ENCODE measurements at places on chromosomes 7 and 10.

GRCh38 chr7:45651540-45651939 lies 77.4 kb downstream of the ADCY1 start:
- no peak for DNase-seq

DNA sequence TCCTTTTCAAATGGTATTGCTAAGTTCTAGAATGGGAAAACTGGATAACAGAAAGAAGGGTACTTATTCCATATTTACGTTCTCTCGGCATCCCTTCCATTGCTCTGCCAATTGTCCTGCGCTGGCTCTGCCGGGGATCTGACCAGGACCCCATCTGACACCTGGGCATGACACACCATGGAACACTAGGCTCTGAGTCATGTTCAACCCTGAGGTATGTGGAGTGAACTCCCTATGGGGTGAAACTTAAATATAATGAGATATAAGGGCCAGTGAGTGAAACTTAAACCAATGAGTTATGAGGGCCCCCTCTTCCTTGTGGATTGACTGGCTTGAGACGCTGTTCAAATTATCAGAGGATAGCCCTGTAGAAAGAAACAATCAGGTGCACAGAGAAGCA lies 55.1 kb upstream of the ZEB1 start:
- DNase-seq: no peak

GRCh38 chr7:106016331-106016730 lies 53.3 kb downstream of the CDHR3 start:
- DNase-seq: no peak

DNA sequence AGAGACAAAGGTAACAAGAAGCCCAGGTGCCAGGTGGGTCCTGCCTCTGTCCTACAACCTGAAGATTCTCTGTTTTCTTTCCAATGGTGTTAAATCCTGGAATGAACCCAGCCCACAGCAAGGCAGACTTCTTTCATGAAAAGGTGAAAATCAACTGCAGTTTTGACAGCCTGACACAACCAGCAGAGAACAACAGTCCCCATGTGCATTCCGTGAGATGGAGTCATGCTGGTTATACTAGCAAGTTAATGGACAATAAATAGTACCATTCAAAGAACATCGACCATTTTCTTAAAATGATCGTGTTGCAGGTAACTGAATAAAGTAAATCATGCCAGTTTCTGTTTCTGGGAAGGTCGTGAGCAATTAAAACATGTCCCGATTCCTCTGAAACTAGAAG lies 131.5 kb downstream of the SFMBT2 start:
- DNase-seq: no peak

- no peak for DNase-seq
Measured at GRCh38 chr10:75159519-75159918, 48.1 kb downstream of the SAMD8 start.

- no peak for DNase-seq
Measured at GRCh38 chr10:14137391-14137790, 193.3 kb downstream of the FRMD4A start.

DNA sequence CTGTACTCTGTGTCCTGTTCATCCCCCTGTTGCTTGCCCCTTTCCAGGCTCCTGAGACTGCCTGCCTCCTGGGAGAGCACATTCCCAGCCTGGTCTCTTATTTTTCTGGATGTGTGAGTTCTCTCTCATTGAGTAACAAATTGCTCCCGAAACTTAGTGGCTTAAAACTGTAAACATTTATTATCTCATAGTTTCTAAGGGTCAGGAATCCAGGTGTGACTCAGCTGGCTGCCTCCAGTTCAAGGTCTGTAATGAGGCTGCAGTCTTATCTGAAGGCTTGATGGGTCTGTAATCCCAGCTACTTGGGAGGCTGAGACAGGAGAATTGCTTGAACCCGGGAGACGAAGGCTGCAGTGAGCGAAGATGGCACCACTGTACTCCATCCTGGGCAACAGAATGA lies 53.6 kb upstream of the PRR15 start:
- no peak for DNase-seq

GRCh38 chr10:127907411-127908105 lies 655 bp downstream of the PTPRE start:
- DNase-seq: no peak

GRCh38 chr10:30818854-30819253 lies 189.3 kb upstream of the LYZL2 start:
- DNase-seq: no peak

- no peak for DNase-seq
Measured at GRCh38 chr7:118974836-118975235, 750.3 kb downstream of the ANKRD7 start.

DNA sequence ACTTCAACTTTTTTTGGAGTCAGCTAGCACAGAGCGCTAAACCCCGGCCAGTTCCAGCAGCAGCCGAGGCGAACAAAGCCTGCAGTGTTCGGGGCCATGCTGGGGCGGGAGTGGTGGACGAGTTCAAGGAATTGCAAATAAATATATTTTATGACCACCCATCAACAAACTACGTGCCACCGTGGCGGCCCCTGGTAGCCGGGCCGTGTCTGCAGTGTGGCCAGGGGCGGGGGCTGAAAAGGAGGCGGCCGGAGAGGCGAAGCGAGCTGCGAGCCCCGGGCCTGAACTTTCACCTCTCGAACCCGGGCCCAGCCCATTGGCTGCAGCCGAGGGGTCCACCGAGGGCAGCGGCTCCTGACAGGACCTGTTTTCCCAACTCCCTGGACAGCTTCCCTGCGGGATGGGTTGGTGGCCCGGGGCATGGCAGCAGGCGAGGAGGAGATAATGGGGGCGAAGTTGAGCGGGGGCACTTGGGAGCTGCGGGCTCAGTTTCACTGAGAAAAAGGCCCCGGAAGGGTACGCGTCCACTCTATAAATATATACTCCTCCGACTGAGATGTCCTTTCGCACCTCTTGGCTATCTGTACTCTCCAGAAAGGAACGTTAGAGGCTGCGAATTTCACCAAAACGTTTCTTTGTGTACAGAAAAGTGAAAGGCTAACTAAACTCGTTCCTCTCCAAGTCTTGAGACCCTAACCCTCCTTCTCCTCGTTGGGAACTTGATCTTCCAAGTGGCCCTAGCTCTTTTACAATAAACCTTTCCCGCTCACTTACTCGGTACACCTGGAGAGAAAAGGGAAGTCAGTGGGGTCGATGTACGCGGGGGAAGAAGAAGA lies 164.6 kb upstream of the PPP1R3A start:
- DNase-seq: no peak

GRCh38 chr7:148964483-148965267 lies 63.6 kb downstream of the PDIA4 start:
- no peak for DNase-seq

- DNase-seq: no peak
Measured at GRCh38 chr7:108122181-108122580, 8.0 kb downstream of the LAMB4 start.

- DNase-seq: no peak
Measured at GRCh38 chr7:80900583-80901576, 18.0 kb downstream of the SEMA3C start.

DNA sequence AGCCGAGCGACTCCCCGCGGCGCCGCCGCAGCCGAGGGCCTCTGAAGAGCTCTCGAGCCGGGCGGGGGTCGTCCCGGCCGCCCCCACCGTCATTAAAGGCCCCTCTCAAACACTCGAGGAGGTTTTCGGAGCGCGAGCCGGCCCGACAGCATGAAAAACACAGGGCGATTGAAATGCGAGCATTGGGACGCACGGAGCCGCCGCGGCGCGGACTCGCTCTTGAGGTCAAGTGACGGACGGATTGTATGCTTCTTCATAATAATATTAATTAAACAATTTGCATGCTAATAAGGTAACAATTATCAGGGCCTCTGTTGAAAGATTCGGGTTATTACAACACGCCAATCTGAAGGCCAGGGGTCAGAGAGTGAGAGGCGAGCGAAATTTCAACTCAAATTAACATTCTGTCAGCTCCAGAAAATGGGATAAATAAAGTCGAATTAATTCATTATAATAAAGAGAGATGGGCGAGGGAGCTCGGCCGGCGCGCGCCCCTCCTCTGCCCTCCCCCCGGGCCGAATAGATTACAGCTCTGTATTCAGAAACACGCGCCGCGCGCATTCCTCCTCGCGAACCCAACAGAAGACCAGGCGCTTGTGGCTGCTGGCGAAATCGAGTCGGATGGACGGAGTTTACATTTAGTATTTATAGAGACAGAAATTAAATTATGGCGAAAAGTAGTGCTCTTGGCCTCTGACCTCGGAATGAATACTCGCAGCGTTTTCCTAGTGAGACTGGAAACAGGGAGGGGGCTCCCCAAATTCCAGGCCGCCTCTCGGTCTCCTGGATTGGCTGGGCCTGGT lies 2.1 kb upstream of the UNCX start:
- DNase-seq: no peak

- no peak for DNase-seq
Measured at GRCh38 chr10:104899779-104900178, 258.7 kb downstream of the SORCS3 start.

- no peak for DNase-seq
Measured at GRCh38 chr7:9391221-9391620, 957.8 kb downstream of the NXPH1 start.

GRCh38 chr10:88073682-88074081 lies 210.3 kb downstream of the PTEN start:
- no peak for DNase-seq

DNA sequence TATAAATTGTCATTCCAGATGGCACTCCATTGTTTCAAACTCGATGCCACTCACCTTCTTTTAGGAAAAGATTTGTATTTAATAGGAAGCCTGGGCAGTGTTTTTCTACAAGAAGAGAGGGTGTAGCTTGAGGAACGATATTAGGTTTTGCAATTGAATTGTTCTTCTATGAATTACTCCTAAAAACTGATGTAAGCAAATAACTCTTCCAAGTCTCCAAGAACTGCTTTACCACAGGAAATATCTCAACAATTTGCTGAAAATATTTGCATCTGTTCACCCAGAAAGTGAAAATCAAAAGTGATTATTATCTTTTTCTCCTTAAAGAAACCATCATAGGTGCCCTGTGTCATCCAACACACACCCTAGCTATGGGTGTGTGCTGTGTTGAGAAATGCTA lies 261.3 kb upstream of the MEOX2 start:
- DNase-seq: no peak

- DNase-seq: no peak
Measured at GRCh38 chr7:74289659-74290552, 699 bp downstream of the CLIP2 start.

- no peak for DNase-seq
Measured at GRCh38 chr7:123692471-123692877, 36.8 kb downstream of the LMOD2 start.

DNA sequence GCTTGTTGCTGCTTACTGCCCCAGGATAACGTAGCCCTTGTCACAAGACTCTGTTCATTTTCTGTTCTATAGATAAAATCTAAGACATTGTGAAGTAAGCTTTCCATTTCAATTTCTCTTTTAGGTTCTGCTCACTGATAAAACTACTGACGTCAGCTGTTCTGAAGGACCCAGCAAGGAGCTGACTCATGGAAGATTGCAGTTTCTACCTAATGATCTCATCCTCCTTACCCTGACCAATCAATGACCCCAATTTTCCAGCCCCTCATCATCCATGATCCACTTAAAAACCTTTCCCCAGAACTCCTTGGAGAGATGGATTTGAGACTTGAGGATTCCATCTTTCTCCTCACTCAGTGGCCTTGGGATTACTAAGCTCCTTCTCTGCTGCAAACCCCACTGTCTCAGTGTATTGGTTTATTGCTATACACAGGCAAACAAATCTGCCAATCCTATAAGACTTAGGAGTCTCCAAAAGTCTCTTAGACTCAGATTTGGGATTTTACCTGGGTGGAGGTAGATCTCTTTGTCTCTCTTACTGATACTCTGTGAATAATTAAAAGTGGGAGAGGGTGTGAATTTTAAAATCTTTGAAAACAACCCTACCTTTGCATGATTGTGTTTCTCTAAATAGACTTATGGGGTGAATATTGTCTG lies 109.2 kb upstream of the TRIM24 start:
- DNase-seq: no peak

DNA sequence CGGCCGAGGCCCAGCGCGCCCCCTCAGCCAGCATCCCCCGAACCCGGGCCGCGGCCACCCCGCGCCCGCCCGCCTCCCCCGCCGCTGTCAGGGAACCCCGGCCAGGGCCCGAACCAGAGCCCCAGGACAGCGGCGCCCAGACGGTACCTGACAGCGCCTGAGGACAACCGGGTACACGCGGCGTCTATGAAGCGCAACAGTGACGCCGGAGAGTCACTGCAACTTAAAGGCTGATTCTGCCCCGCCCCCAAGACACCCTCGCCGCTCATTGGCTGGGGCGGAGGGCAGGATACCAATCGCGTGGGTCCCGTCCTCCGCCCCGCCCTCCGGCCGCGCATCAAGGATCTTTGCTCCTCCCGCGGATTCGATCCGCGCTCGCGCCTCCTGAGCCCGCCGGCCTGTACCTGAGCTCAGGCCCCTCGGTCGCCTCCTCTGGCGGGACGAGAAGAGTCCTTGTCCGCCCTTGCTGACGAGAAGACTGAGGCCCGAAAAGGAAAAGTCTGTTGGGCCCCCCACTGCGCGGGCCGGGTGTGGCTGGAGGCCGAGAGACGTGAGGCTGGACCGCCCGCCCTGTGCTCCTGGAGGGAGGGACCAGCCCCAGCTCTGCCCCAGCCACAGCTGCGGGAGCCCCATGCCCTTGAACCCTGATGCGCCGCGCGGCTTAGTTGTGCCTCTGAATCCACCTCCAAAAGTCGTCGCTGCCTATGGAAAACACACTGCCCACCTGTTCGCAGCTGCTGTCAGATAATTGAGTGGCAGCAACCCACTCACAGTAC lies at the start of gene OAT:
Gene OAT (minus strand): TSS at position 198 of the 776 bp plus-strand sequence. CDS start 6,752 bp downstream, outside the sequence.
- peak; percentile 90 for DNase-seq

DNA sequence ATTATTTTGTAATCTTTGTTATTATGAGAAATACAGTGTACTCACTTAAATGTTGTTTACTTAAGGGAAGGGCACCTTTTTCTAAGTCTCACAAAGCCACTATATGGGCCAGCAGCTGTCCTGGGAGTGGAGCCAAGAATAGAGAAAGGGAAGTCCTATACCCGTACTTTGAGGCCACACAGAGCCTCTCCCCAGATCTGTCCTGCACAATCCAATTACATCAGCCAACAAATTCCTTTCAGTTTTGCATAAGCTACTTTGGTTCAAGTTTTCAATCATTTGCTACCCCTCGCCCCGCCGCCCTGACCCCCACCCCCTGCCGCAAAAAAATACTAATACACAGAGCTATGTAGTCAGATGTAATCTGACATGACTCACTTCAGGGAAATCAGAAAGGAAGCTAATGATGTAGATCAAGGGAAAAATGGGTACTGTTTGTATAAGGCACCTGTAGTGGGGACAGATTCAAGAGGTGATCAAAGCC lies 297.4 kb upstream of the NEBL start:
- DNase-seq: no peak

GRCh38 chr10:19209319-19209718 lies 160.7 kb downstream of the MALRD1 start:
- DNase-seq: no peak
